ENCODE measurements at places on chromosomes 11 and 22.

DNA sequence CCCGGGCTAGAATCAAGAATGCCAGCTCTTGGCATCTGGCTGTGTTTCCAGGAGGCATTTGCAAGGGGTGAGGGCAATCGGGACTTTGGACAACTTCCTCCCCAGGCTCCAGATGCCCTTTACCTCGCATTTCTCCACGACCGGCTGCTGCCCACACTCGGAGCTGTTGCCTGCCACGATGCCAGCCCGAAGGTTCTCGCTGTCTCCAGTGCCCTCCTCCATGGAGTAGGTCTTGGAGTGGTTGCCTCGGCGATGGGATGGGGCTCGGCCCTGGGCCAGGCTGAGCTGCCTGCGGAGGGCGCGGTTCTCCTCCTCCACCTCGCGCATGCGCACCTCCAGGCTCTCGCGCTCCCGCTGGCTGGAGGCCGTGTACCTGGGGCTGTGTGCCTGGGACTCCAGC is 270.0 kb downstream of the LARGE1 start:
- DNase-seq = no peak

DNA sequence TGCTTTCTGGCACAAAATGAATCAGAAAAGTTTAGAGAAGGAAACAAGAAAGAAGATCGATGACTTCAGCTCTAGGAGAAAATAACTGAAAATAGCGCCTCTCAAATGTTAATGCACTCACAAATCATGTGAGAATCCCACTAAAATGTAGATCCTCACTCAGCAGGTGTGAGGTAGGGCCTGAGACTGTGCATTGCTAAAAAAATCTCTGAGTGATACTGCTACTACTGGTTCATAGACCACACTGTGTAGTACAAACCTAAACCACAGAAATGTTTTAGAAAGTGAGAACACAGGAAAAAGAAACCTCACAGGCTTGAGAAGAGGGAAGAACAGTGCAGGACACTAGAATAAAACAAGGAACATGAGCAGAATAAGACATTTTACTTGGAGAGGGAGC is 2.0 kb downstream of the OR8D4 start:
- no peak for DNase-seq

- DNase-seq = no peak
These were observed 123.9 kb downstream of the CTNND1 start for GRCh38 chr11:57885298-57886050.

- peak; percentile 28 for DNase-seq
These were observed 52.4 kb downstream of the LARGE2 start for GRCh38 chr11:45974806-45975205.

DNA sequence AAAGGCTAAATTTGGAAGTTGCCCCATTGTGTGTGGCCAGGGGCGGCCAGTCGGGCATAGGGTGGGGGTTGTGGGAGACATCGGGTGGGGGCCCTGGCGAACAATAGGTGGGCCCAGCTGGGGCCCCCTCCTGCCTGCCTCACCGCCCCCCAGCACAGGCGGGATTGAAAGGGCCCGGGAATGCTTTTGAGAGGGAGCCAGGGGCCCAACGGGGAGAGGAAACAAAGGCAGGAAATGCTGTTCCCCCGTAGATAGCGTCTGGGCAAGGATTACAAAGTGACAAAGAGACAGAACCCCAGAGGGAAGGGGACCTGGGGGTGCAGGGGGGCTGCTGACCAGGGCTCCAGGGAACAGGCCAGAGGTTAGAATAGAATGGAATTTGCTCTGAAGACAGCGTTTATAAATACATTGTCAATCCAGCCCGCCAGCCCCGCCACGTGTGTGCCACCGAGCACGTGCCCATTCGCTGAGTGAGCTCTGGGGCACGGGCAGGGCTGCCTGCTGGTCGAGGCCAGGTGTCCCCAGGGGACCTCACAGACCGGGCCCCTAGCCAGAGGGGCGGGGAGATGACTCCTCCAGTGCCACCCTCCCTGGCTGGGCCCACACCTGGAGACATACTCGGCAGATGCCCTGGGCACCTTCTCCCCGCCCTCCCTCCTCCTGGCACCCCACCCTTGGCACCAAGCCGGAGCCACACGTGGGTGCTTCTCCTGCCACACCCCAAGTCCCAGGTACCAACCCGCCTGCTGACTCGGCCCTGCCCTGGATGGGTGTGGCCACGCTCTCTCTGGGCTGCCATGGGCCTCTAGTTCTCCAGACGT is 9.7 kb downstream of the PDGFB start:
- DNase-seq = no peak

- DNase-seq = no peak
These were observed 50.4 kb downstream of the NELL1 start for GRCh38 chr11:20719821-20720220.

Measured in GM04504 (cell line).